ENCODE measurements at places on chromosomes 11 and 22.

GRCh38 chr11:10663365-10663764 lies 30.2 kb downstream of the IRAG1 start:
- no peak for DNase-seq

GRCh38 chr11:74255741-74256375 lies 55.6 kb downstream of the P4HA3 start:
- peak; percentile 59 for DNase-seq

DNA sequence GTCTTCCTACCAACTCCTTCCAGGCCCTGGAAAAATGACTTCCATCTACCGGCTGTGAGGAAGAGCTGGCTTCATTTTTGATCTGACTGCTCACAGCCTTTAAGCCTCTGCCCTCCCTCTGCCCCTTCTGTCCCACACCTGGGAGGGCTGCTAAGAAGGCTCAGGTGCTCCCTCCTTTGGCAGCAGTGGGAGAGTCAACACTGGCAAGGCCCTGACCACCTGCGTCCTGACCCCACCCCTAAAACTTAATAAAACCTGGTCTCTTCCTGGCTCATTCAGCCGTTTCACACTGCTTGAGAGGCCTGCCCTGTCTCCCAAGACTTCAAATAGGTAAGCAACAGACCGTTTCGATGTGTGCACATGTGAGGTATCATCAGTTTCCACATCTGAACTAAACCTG lies 52.1 kb upstream of the NFRKB start:
- DNase-seq = no peak

DNA sequence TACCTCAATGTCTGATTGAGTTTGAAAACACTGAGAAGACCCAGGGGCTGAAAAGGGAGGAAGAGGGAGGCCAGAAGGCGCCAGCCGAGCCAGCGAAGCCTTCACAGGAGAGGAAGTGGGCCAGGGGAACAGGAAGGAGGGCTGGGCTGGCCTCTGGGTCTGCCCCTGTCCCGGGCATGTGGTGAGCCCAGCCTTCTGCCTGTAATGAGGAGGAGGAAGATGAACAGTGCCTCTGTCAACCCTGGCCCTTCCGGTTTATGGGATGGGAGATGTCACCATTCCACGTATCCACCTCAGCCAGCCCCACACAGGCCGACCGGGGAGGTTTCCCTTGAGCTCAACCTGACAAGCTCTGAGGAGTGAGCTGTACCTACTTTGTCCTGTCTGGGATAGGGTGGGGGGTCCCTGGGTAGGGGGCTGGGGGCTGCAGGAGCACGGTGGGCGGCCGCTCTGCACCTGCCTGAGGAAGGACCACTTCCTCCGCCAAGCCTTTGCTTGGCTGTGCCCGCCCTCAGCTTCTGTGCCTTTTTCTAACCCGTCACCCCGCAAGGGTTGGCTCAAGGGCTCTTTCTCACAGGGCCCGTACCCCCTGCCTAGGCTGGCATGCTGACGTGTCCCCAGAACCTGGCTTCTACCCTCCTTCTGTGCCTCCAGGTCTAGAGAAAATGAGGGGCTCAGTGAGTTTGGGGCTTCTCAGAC lies 2.0 kb downstream of the PARVG start:
- no peak for DNase-seq

GRCh38 chr11:17410606-17411379 lies 22.3 kb upstream of the KCNJ11 start:
- no peak for DNase-seq

GRCh38 chr11:44011797-44012196 lies 36.0 kb upstream of the ACCSL start:
- peak; percentile 32 for DNase-seq

GRCh38 chr11:100105255-100105981 lies 581.7 kb upstream of the ARHGAP42 start:
- no peak for DNase-seq

- DNase-seq = no peak
Measured at GRCh38 chr22:35155403-35156025, 89.6 kb downstream of the ISX start.

- peak; percentile 66 for DNase-seq
Measured at GRCh38 chr11:66335531-66336233, 552 bp downstream of the RIN1 start.

DNA sequence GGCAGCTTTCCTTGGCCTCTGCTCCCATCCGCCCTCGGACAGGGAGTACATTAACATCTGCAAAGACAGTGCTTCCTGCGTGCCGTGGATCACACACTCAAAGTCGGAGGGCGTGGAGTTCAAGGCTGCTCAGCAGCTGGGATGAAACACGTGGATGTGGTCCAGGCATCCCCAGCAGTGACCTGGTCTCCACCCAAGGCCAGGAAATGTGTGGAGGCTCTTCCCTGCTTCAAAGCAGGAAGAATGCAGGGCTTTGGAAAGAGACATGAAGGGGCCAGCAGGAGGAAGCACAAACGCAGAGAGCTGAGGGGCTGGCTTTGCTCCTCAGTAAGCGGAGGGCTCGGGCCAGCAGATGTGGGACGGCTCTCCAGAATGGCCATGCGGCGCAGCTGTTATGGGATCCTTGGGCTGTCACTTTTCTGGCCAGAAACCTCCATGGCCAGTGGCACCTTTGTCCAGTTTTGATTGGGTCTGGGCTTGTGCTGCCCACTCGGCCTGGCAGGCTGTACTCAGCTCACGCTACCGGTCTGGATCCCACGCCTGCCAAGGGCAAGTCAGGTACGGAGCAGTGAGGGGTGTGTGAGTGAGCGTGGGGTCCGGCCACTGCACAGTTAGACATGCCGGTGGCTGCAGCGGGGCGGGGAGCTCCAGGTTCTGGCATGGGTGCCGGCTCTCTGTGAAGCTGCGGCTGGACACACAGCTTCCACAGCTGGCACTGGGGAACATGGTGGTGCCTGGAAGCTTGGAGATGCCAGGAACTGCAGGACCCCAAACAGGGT lies 438.0 kb downstream of the TBC1D22A start:
- DNase-seq = no peak

GRCh38 chr11:72534371-72535193 lies 100.3 kb upstream of the CLPB start:
- DNase-seq = no peak

All from RKO (cell line).